COR-L47 (cell line): ENCODE measurements at places on chromosomes 6 and 20.

DNA sequence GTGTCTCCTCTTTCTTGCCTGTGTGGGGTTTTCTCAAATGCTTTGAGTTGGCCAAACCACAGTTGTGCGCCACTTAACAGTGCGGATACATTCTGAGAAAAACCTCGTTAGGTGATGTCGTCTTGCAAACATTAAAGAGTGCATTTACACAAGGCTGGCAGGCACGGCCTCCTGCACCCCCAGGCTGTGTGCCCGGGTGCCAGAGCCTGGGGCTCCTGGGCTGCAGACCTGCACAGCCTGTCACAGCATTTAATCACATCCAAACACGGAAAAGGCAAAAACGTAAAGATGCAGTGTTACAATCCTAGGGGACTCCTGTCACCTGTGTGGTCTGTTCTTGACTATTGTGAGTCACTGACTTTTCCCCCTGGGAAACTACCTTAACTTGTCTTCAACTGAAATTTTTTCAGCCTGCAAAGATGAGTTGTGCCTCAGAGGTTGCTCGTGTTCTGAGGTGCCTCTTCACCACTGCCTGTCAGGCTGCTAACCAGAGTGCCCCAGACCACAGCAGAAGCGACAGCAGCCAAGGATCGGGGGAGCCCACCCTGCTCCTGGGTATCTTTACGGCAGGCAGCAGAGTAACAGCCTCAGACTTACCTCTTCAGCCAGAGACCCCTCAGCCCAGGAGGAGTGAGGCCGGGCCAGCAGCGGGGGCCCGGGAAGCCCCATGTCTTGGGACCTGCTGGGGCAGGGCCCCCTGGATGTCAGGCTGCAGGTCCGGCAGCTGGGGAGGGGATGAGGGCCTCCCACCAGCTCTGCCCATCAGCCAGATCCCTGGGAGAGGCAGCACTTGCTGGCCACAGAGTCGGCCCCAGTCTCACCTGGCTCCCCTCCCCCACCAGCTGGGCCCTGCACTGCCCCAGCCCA, 683 bp upstream of the C20orf204 start:
- no peak for DNase-seq

DNA sequence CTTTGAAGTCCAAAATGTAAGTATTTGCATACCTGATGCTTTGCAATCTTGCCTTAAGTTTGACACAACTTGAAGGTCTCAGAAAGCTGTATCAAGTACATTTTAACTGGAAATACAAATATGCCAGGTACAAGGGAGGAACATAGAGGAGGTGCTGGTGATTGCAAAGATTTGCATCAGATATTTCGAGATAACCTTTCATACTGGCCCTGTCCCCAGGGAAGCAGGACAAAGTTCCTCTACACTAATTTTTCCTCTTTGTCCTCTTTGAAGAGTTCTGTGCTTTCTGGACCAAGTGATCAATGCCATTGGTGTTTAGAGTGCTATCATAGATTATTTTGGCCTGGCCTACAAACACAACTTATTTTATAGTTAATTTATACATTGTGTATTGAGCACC, 686.1 kb downstream of the HACE1 start:
- DNase-seq: no peak

DNA sequence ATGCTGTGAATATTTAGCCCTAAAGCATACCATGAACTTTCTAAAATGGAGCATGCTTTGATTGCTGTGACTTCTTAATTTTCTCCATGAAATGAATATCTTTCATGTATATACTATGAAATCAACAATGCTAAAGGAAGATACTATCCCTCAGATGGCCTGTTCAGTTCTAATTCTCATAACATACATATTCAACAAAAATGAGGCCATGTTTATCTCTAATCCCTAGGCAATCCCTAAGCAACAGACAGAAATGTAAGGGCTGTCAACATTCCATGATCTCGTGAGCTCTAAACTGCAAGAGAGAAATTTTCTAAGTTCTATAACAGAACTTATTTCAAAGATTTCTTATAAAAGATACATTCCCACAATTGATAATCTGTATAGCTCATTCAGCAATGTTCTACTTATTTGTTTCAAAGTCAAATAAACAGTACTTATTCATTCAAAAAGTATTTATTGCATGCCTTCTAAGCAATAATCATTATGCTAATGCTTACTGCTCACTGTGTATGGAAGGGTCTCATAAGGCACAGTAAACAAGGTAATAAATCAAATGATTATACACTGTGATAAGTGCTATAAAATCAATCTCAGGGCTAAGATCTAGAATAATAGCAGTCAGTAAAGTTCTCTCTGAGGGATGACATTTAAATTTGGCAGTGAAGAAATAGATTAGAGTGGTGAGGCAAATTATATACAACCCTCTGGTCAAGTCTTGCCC, 492.9 kb downstream of the PHF3 start:
- no peak for DNase-seq

GRCh38 chr20:15902493-15902892, 670.8 kb downstream of the KIF16B start:
- no peak for DNase-seq

GRCh38 chr6:21101694-21102093, 491.9 kb upstream of the SOX4 start:
- DNase-seq: no peak

- no peak for DNase-seq
Measured at GRCh38 chr6:149285626-149286025, 31.9 kb upstream of the TAB2 start.

GRCh38 chr6:129679275-129679674, 30.7 kb downstream of the ARHGAP18 start:
- DNase-seq: no peak
